Stimulated activated CD8-positive, alpha-beta memory T cell treated with anti-CD3 and anti-CD28 coated beads, Interleukin-2, amount 100 ng/mL, for 48 hours (primary cell): ENCODE measurements at places on chromosomes 6 and 20.

DNA sequence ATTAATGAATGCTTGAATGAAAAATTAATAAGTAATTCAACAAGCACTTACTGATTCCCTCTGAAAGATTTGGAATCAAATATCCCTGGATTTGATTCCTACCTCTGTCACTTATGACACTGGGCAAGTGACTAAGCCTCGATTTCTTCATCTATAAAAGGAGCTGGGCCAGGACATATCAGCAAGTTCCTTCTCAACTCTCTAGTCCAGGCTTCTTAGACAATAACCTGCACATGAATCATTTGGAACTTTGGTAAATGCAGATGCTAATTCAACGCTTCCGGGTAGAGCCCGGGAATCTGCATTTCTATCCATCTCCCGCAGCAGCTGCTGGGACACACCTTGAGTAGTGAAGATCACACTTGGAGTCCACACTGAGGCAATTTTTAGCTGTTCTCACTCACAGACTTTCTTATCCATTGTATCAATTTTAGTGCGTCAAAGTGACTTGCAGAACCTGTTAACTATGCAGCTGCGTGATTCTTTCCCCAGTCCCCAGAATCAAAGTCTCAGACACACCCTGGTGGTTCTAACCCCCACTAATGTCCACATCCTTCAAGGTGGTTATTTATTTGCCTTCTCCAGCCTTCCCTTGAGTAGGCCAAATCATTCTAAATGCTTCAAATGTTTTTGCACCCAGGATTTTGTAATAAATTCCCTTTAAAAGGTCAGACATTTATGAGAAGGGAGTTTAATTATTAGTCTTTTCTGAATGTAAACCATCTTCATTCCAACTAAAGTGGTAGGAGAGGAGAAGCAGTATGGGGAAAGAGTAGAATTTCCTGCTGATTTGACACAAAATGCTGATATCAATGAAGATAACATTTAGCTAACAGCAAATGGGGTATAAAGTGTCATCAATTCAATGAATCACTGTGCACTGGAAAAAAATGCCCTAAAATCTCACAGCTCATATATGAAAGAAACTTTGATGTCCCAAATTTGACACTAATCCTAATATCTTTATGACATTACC lies 26.0 kb upstream of the CCND3 start:
- DNase-seq, result no peak

- no peak for DNase-seq
Measured at GRCh38 chr6:167670938-167671338, 155.8 kb upstream of the AFDN start.

DNA sequence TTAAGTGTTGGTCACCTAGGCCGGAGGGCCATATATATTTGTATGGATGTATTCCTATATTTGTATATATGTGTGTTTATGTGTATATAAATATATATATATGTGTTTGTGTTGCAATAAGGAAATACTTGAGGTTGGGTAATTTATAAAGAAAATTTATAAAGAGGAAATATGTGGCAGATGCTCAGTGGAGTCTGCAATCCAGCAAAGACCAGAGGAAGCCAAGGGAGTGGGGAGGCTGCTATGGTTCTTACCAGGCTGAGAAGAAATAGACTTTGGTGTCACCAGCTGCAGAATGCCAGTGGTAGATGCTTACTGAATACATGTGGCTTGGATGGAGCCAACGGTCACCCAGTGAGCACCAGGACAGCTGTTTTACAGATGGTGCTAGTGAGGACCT lies 97.4 kb upstream of the ELOVL5 start:
- DNase-seq, result no peak

- DNase-seq, result no peak
Measured at GRCh38 chr20:45469336-45470261, at the start of gene WFDC2. Gene WFDC2, plus strand, starts transcription at chr20:45469753. Its CDS starts 29 bp downstream, at chr20:45469782.

GRCh38 chr20:48875914-48876240 lies 45.6 kb upstream of the ARFGEF2 start:
- no peak for DNase-seq

DNA sequence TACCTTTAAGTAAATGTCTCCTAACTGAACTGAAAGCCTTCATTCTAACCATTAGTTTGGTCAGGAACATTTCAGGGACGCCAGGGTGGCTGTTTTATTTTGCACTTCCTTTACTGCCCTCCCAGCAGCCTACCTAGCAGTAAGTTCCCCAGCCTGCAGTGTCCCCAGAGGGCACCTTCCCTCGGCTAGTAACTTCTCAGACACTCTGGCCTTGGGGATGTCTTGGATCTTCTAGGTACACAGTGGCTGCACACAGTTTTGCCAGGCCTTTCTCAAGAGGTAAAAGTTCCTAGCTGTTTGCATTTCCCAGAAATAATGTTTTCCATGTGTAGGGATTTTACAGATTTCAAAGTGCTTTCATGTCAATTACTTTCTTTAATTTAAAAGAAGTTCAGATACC lies 378 bp upstream of the LAMA2 start:
- DNase-seq, result no peak
